Ovary (tissue), 10 donors: ENCODE measurements at places on chromosomes 1 and 21. TPM values are rescaled to one million over a fixed set of nuclear protein-coding genes. Genes with fewer than 3 reads are reported as not detected.

GRCh38 chr21:41768437-41769042 is 1.7 kb upstream of the RIPK4 start:
- H3K4me3 ChIP-seq = peak overlapping the region; percentile 15
- no peaks in the 10 kb centered on the region for H3K36me3 ChIP-seq
- no peak for DNase-seq

GRCh38 chr1:47209725-47210325 is 20.0 kb upstream of the PDZK1IP1 start:
- H3K4me3 ChIP-seq = no peak overlapping the region
- no peak for DNase-seq

GRCh38 chr1:116997066-116997465 is 4.5 kb upstream of the CD101 start:
- DNase-seq = no peak
- H3K36me3 ChIP-seq = no peaks in the 10 kb centered on the region
- H3K27me3 ChIP-seq = no peaks in the 10 kb centered on the region
- H3K27ac ChIP-seq = no peak overlapping the region

The TMEM53 gene
- total RNA-seq = 8.1 TPM
